A673 (cell line): ENCODE measurements at places on chromosomes 11 and 22. TPM values are rescaled to one million over a fixed set of nuclear protein-coding genes. Genes with fewer than 3 reads are reported as not detected.

DNA sequence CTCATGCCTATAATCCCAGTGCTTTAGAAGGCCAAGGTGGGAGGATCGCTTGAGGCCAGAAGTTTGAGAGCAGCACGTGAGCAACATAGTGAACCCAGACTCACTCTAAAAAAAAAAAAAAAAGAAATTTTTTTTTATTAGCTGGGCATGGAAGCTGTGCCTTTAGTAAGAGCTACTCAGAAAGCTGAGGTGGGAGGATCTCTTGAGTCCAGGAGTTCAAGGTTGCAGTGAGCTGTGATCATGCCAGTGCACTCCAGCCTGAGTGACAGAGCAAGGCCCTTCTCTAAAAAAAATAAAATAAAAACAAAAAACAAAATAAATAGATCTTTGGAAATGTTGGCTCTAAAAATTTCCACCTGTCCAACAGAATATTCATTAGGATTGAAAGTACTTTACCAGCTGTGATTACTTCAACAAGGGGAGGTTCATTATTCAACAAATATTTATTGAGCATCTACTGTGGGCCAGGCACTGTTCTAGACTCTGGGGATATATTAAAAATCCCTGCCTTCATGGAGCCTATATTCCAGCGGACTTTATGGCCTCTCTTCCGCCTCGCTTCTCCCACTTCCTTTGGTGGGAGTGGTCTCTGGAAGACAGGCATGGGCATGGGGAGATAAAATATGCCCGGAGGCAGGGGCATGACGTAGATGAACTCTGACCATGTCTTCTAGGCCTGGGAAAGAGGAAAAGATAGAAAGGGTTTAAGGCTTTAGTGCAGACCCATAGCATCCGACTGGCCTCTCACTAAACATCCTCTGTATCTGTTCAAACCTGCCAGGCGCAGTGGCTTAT lies 47.9 kb downstream of the AHNAK start:
- no peak for DNase-seq

GRCh38 chr11:96967616-96968015 lies 577.8 kb downstream of the JRKL start:
- no peak for DNase-seq

GRCh38 chr22:19912271-19912999 lies 29.1 kb upstream of the COMT start:
- DNase-seq, result no peak

DNA sequence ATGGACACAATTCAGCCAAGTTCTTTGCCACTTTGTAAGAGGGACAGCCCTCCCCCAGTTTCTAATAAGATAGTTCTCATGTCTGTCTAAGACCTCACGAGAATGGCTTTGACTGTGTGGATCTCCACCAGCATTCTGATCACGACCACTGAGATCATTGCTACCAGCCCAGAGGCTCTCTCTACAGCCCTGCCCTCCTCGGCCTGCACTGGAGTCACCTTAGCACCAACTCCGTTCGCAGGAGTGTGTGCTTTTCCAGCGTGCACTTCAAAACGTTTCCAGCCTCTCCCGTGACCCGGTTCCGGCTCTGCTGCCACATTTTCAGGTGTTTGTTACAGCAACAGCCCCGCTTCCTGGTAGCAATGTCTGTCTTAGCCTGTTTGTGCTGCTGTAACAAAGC lies 26.2 kb downstream of the TSPAN32 start:
- no peak for DNase-seq

LGR4 gene
- 24.7 and 27.9 TPM in 2 replicates for total RNA-seq
